Renal cortex interstitium (tissue), 15 donors: ENCODE measurements at places on chromosomes 7 and 10. TPM values are rescaled to one million over a fixed set of nuclear protein-coding genes. Genes with fewer than 3 reads are reported as not detected.

GRCh38 chr7:129454249-129454551 is 20.0 kb downstream of the STRIP2 start:
- DNase-seq, result no peak

STRIP2 gene
- polyA plus RNA-seq, result 5.4 TPM

GRCh38 chr10:101781984-101782810 is 1.0 kb downstream of the NPM3 start:
- DNase-seq, result no peak

- DNase-seq, result no peak
These were observed 4.2 kb downstream of the CYP26A1 start for GRCh38 chr10:93077860-93078337.

DNA sequence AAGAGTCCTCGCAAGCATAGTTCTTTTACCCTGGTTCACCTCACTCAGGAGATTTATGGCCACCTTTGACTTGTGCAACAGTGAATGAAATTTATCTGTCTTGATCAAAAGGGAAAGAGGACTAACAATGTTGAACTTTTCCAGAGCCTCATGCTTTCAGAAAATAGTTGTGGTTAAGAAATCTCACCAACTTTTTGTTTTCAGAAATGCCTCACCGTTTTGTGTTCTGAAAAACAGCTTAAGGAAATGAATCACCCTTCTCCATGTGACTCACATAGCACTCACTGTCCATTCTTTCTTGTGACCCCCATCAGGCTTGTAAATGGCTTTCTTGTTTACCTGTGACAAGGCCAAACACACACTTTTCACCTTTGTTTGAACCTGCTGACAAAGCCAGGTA is 148.6 kb upstream of the FAM3C start:
- DNase-seq, result peak; percentile 31

- DNase-seq, result no peak
These were observed 108.6 kb downstream of the PPP1R3A start for GRCh38 chr7:113810080-113810744.

DNA sequence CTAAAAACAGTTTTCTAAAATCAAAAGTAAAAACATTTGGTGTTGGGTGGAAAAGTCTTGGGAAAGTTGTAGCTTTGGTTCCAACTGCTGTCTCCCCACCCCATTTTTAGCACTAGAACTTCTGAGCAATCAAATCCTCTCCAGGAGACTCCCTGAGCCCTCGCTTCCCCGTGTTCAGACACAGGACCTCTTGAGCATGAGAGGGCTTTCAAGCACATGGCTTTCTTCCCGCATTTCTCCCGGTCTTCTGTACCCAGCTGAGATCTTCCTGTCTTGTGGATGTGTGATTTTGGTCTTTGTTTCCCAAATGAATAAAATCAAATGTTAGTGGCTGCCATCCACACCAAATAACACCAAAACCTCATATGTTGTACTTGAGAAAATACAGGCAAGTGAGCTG is 5.0 kb downstream of the CXCL12 start:
- DNase-seq, result no peak

DNA sequence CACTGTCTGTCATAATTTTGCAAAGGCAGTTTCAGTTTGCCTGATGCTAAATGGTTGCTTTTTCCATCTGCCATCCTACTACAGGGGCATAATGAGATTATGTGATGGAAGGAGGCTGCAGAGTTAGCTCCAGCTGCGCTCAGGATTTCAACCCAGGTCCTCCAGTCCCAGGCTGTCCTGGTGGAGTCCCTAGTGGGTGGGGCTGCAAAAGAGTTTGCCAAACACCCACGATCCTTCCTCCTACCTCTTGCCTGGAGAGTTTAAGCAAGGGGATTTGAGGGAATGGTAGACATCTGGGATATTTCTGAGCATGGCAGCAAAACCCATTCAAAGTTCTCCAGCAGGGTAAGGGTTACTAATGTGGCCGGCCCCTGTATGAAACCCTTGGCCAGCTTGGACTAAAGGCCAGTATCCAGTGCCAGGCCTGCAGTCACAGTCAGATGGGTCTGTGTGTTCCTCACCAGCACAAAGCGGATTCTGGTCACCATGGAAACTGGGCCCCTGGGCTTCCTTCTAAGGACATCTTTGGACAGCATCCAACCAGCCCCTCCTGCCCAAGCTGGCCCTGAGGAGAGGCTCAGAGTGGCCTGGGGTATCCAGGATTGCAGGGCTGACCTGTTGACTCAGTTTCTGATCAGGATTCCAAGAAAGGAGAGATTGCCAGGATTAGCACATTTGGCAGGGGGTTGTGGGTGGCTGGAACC is 42.7 kb upstream of the CHST3 start:
- DNase-seq, result no peak

PPP1R3C gene
- 40.5 TPM for polyA plus RNA-seq

GRCh38 chr10:128167926-128168520 is 41.8 kb upstream of the MKI67 start:
- DNase-seq, result no peak

- peak; percentile 17 for DNase-seq
These were observed 289.6 kb downstream of the SFMBT2 start for GRCh38 chr10:7121154-7121797.

- no peak for DNase-seq
These were observed 239.1 kb upstream of the MYO3A start for GRCh38 chr10:25694971-25695370.

- DNase-seq, result no peak
These were observed 21.6 kb upstream of the FAM20C start for GRCh38 chr7:170551-171363.

GATA3 gene
- 129 TPM for polyA plus RNA-seq

DNA sequence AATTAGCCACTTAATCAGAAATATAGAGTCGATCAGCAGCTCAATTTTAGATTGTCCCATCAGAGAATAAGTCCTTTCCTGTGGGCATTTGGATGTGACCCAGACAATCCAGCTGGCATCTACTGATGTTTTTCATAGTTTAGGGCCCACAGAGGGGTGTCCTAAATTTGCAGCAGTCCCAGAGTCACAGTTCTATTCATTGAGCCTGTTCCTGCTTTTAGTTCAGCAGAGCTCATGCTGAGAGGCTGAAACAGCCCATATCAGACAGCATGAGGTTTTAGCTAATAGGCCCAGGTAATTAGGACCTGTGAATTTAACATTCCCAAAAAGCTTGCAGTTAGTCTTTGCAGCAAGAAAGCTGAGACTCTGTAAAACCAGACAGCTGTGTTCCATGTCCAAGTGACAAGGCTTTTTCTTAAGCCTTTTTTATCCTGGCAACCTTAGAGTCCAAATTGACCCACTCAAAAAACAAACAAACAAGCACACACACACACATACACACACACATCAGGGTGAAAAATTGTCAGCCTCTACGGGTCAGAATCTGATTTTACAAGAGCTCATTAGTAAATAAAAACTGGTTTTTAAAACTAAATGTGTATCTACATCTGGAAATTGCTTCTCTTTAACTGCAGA is 33.7 kb downstream of the ANKIB1 start:
- no peak for DNase-seq

ANKRD22 gene
- 0.36 TPM for polyA plus RNA-seq

PBLD gene
- 67.5 TPM for polyA plus RNA-seq

GRCh38 chr10:80493522-80494051 is 39.5 kb downstream of the TSPAN14 start:
- DNase-seq, result no peak

GRCh38 chr7:20276705-20277472 is 53.8 kb upstream of the ITGB8 start:
- no peak for DNase-seq

- no peak for DNase-seq
These were observed 2.4 kb downstream of the KLLN start for GRCh38 chr10:87860816-87861403.

GRCh38 chr7:147492606-147493005 is 1098.0 kb upstream of the C7orf33 start:
- DNase-seq, result no peak

DNA sequence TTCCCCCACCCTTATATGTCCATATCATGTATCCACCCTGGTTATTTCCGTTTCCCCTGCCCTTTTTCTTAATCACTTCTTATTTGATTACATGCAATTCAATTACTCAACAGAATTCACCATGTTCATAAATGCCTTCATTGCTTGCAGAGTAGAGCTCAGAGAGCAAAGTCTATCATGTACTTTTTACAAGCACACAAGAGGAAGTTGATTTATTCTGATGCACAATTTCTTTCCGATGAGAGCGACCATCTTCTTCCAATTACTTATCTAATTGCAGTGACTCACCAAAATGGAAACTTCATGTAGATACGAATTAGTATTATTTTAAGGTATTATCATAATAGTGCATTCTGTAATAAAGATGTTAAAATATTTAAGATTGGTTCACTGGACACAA is 430.5 kb upstream of the KLF6 start:
- DNase-seq, result no peak

- no peak for DNase-seq
These were observed 200.3 kb downstream of the CACNB2 start for GRCh38 chr10:18340496-18341051.

DNA sequence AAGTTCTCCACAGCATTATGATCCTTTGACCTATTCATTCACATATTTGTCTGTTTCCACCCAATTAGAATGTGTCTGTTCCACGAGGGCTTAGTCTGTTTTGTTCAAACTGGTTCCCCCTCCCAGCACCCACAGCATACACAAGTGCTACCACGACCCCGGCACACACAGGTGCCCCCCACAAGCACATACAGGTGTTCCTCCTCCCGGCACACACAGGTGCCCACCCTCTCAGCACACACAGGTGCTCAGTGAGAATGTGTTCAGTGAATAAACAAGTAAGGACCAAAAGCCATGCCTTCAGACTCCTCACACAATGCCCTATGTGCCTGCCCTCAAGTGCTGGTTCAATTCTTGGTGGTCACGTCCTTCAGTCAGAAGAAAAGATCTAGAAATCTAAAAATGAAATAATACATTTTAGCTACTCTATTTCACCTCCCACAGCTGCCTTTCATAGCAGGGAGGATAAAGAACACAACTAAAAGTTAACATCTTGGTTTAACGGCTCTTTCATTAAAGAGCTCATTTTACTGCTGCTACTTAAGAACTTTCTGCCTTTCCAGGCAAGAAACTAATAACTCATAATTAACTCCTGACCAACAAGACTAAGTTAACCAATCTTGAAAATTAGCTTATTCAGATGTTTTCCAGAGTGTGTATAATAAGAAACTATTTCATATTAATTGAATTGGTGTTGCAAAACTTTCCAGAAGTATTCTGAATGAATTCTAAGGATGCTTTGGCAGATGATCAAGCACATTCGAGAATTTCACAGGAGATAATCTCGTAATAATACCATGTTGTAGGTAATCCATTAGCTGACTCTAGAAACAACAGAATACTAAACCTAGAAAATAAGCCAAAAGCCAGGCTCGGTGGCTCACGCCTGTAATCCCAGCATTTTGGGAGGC is 2.3 kb downstream of the DNMBP start:
- DNase-seq, result no peak

DNA sequence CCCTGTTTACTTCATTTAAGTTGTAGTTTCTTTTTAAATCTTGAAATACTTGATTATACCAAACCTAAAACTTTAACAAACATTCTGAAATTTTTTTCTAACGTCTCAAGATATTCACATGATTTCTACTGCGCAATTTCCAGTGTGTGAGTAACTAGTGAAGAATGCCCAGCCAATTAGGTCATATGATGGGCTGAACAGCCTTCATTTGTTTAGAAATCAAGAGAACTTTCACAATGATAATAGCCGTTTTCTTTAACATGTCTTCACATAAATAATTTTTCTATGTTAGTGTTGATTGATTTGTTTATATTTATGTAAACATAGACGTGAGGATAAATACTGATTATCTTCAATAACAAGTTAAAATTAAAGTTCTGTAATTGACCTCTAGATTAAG is 21.8 kb downstream of the STAM start:
- no peak for DNase-seq
